HCT116 (cell line): ENCODE measurements at places on chromosomes 2 and 18.

DNA sequence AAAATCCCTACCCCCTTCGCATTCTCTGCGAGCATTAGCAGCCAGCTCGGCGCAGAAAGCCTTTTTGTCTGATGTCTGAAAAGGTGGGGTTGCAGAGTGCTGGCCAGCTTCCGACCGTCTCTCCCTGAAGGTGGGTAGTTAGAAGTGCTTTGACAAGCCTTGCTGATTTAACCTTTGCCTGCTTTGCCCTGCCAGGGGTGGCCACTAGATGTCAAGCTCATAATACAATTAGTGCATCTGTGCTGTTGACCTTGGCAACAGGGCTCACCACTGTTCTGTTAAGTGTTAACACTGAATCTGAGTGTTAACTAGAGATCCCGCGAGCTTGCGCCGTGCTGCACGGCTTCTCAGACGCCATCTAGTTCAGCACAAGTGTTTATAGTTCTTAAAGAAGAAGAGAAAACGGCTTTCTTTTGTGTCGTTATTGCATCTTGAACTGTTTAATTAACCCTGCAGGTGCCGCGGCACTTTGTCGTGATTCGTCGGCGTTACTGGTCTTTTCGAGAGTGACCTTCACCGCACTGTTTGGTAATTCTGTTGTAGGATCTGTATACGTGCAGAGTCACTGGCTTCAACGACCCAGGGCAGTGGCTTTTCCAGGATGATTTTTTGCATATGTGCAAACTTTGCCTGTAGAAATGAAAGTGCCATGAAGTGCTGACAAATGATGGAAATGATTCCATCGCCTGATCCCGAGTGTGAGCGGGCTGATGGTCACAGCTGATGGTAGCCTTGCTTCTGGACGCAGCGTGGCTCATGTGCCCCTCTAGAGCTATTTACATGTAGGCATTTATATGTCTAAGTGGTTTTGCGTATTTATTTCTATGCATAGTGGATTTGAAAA lies 5.5 kb downstream of the SALL3 start:
- H3K4me1 ChIP-seq: no peaks in the 10 kb centered on the region
- H3K27ac ChIP-seq: no peak overlapping the region
- DNase-seq: no peak
- no peak overlapping the region for H3K4me3 ChIP-seq
- no peaks in the 10 kb centered on the region for H3K36me3 ChIP-seq
- H3K27me3 ChIP-seq: peaks cover 15% of the 10 kb centered on the region

GRCh38 chr2:44118257-44118656 lies 50.4 kb upstream of the PPM1B start:
- no peaks in the 10 kb centered on the region for H3K4me1 ChIP-seq
- no peaks in the 10 kb centered on the region for H3K27me3 ChIP-seq
- no peaks in the 10 kb centered on the region for H3K36me3 ChIP-seq
- no peak overlapping the region for H3K27ac ChIP-seq
- H3K4me3 ChIP-seq: no peak overlapping the region
- no peak for DNase-seq

DNA sequence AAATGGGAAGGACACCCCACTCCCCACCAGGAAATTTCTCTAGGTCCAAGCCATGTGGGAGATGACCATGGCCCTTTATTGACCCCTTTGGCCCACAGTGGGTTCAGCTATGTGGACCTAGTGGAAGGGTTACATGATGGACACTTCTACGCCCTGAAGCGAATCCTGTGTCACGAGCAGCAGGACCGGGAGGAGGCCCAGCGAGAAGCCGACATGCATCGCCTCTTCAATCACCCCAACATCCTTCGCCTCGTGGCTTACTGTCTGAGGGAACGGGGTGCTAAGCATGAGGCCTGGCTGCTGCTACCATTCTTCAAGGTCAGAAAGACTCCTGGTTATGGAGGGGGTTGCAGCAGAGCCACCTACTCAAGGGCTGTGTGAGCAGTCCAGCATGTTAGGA lies 1.3 kb downstream of the STK16 start:
- peaks cover 29% of the 10 kb centered on the region for H3K4me1 ChIP-seq
- H3K27me3 ChIP-seq: no peaks in the 10 kb centered on the region
- no peak overlapping the region for H3K27ac ChIP-seq
- peaks cover 3% of the 10 kb centered on the region; the same call in 1 of the 2 replicates for H3K36me3 ChIP-seq

GRCh38 chr2:16135196-16135912 lies 195.0 kb downstream of the MYCN start:
- no peak overlapping the region for H3K4me3 ChIP-seq
- H3K27ac ChIP-seq: no peak overlapping the region
- no peaks in the 10 kb centered on the region for H3K36me3 ChIP-seq
- peaks cover 3% of the 10 kb centered on the region; the same call in 1 of the 2 replicates for H3K27me3 ChIP-seq

GRCh38 chr2:84830758-84831500 lies 50.0 kb downstream of the TRABD2A start:
- H3K27me3 ChIP-seq: no peaks in the 10 kb centered on the region
- H3K36me3 ChIP-seq: no peaks in the 10 kb centered on the region

GRCh38 chr2:43707255-43708015 lies 31.2 kb upstream of the C1GALT1C1L start:
- no peak overlapping the region for H3K4me3 ChIP-seq
- H3K27ac ChIP-seq: no peak overlapping the region
- no peaks in the 10 kb centered on the region for H3K4me1 ChIP-seq
- H3K27me3 ChIP-seq: no peaks in the 10 kb centered on the region

DNA sequence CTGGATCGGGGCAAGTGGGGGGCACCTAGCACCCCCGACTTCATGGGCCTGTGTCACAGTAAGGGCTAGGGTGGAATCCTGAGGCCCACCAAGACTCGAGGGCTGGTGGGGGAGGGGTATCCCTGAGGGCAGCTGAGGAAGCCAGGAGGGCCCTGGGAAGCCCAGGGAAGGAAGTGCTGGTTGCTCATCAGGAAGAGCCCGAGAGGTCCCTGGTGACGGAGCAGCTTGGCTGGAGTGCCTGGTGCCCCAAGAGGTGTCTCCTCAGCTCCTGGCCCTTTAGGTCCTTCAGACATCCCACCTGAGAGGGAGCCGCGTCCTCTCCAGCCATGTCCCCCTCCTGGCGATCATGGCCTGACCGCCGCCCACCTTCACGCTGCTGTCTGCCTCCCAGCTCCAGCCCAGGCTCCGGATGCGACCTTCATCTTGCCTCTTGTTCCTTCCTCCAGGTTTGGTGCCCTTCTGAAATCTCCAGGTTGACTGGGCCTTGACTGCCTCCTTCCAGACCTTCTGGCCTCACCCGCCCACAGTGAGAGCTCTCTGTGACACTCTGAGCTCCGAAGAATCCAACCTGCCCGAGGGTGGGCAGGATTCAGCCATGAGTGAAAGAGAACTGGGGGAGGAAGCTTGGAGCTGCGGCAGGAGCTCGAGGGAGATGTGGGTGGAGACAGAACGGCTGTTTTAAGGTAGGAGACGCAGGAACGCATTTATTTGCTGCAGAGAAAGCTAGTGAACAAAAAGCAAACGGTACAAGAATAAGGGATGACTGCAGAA lies 42.7 kb upstream of the SEMA4C start:
- DNase-seq: no peak
- H3K36me3 ChIP-seq: no peaks in the 10 kb centered on the region
- no peak overlapping the region for H3K4me3 ChIP-seq
- H3K27me3 ChIP-seq: no peaks in the 10 kb centered on the region
- H3K27ac ChIP-seq: no peak overlapping the region

- DNase-seq: no peak
- no peak overlapping the region for H3K27ac ChIP-seq
- H3K4me1 ChIP-seq: no peaks in the 10 kb centered on the region
- no peak overlapping the region for H3K4me3 ChIP-seq
- H3K36me3 ChIP-seq: no peaks in the 10 kb centered on the region
- no peaks in the 10 kb centered on the region for H3K27me3 ChIP-seq
Measured at GRCh38 chr18:6927153-6927552, 190.4 kb downstream of the LAMA1 start.

- DNase-seq: no peak
- H3K27me3 ChIP-seq: no peaks in the 10 kb centered on the region
- no peak overlapping the region for H3K27ac ChIP-seq
- H3K4me1 ChIP-seq: no peaks in the 10 kb centered on the region
Measured at GRCh38 chr2:165434865-165435496, 34.5 kb upstream of the CSRNP3 start.

DNA sequence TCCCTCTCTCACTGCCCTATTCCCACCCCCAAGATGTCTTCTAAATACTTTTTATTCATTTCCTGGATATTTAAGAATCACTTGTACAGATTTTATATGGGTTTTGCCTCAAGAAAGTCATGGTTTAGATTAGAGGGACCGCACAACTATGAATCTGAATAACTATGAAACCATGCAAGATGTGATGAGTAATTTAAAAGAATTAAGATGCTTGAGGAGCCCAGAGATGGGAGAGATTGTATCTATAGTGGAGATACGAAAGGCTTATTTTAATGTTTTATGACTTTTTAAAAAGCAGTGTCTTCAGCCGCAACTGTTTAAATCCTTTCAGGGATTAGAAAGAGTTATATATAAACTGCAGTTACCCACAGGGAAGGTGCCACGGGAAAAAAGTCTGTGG lies 324.1 kb downstream of the LPIN1 start:
- no peaks in the 10 kb centered on the region for H3K4me1 ChIP-seq
- H3K36me3 ChIP-seq: no peaks in the 10 kb centered on the region
- DNase-seq: no peak
